Activated T-helper 17 cell treated with anti-CD3 and anti-CD28 coated beads, Interleukin-2, amount 50 U/mL, for 72 hours (primary cell): ENCODE measurements at places on chromosomes 12 and 14. TPM values are rescaled to one million over a fixed set of nuclear protein-coding genes. Genes with fewer than 3 reads are reported as not detected.

The AHNAK2 gene
- total RNA-seq = 0.06 TPM

The CLEC6A gene
- total RNA-seq = not detected

The RHEBL1 gene
- 19.3 TPM for total RNA-seq

The RNASE1 gene
- not detected for total RNA-seq

The SLC38A2 gene
- 203 TPM for total RNA-seq

The GPR84 gene
- 2.2 TPM for total RNA-seq

The CDKN3 gene
- total RNA-seq = 73.3 TPM

The TEX22 gene
- total RNA-seq = 3.7 TPM

- ATAC-seq = no peak
These were observed 50.9 kb downstream of the AP5M1 start for GRCh38 chr14:57319636-57320192.

- ATAC-seq = no peak
These were observed 36.5 kb downstream of the WIF1 start for GRCh38 chr12:65084579-65084978.

GRCh38 chr14:22047115-22047514, 373.5 kb upstream of the OR4E1 start:
- ATAC-seq = peak; percentile 74

DNA sequence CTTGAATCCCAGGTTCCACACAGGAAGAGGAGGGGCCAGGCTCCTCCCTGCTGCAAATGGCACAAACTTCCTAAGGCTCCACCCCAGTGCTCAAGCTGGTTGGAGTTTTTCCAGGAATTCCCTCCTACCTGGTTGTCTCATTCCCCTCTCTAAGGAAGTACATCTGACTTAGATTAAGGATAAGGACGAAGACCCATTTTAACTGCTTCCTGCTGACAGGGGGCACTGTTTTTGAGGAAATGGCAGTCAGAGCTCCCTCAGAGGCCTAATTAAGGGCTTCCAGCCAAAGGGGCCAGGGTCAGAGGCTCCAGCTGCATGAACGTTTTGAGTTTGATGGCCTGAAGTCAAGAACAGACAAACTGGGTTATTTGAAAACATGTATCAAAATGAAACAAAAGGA, 1084.7 kb downstream of the SLC6A15 start:
- no peak for ATAC-seq

GRCh38 chr14:98114946-98115345, 1157.1 kb downstream of the BCL11B start:
- ATAC-seq = no peak

- peak; percentile 50 for ATAC-seq
These were observed 845 bp upstream of the RARG start for GRCh38 chr12:53232646-53233461.
